ENCODE measurements at places on chromosomes 3 and 15.

DNA sequence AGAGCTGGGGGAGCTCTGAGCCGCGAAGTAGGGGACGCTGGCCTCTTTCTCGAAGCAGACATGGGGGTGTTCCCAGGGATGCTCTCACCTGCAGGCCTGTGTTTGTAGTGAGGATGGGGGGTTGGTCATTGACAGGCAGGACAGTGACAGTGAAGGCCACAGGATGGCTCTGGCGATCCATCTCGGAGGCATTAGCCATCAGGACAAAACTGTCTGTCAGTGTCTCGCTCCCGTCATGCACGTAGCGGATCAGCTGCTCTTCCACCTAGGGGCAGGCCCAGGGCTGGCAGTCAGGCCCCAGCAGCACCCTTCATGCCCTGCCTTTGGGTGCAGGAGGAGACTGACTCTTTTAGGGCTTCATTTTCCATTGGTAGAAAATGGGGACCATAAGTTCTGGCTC lies 28.0 kb downstream of the CSPG4 start:
- DNase-seq, result no peak

DNA sequence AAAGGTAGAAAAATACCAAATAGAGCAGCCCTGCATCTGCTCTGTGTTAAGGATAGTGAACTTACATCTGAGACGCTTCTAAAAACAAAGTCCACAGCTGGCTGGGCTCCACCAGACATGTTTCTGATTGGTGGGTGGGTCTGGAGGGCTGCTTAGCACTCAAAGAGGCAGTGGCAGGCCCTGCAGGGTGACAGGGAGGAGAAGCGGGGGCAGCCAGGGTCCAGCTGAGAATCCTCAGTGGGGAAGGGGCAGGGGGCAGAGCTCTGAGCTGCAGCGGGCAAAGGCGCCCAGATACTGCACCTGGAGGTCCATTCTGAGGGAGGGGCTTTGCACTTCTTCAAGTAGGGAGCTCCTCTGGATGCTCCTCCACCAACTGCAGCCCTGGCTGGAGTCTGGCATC lies 28.1 kb downstream of the PRR23E start:
- no peak for DNase-seq

DNA sequence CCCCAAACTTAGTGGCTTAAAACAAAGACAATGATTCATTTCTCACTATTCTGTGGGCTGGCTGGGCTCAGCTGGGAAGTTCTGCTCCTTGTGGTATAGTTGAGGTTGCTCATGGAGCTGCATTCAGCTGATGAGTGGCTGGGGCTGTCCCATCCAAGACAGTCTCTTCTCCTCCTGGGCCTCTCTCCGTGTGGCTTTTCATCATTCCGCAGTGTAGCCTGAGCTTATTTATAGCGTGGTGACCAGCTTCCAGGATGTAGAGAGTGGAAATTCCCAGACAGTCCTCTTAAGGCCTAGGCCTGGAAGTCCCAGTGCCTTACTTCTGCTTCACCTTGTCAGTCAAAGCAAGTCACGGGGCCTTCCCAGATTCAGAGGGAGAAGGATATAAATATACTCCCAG lies 136.7 kb upstream of the DAZL start:
- no peak for DNase-seq

GRCh38 chr3:50483374-50483773 lies 20.1 kb downstream of the CACNA2D2 start:
- DNase-seq, result no peak

DNA sequence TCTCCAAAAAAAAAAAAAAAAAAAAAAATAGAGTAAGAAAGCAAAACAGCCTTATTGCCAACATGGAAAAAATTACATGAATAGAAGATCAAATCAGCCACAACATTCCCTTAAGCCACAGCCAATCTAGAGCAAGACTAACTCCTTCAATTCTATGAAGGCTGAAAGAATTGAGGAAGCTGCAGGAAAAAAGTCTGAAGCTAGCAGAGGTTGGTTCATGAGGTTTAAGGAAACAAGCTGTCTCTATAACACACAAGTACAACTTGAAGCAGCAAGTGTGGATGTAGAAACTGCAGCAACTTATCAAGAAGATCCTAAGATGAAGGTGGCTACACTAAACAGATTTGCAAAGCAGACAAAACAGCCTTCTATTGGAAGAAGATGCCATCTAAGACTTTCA lies 9.3 kb downstream of the PARL start:
- DNase-seq, result no peak

DNA sequence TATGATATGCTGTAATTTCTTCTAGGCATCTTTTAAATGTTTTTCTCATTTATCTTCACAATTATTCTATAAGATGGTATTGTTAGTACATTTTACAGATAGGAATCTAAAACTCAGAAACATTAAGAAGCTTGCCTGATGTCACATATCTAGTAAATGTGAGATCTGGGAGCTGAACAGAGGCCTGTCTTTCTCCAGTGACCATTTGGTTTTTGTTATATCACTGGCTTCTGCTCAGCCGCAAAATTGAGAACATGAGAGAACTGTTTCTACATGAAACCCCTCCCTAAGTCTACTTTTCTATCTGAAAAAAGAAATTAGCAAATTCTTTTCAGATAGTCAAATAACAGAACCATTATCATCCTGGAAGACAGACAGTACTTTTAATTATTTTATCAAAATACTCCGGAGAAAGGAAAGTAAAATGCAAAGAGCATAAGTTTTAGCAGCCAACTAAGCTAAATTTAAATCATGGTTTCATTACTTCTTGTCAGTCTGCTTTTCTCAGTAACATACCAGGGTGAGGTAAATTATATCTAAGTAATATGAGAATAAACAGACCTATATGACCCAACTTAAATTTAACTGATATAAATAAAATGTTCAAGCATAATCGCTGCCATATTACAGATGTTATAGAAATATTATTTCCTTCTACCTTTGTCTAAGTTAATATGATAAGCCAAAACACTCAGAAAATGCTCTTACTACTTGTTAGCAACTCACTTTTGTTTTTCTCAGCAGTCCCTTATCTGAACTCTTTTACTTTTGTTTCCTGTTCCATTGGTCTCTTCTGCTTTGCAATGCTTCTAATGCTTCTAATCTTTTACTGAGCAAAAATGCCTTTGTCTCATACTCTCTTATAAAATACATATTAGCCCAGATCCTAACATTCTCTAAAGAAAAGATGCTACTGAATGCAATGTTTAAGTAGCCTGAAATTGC lies 68.0 kb upstream of the MBNL1 start:
- DNase-seq, result no peak

- DNase-seq, result no peak
Observed at GRCh38 chr3:50267280-50267913, 1.6 kb upstream of the SEMA3B start.

DNA sequence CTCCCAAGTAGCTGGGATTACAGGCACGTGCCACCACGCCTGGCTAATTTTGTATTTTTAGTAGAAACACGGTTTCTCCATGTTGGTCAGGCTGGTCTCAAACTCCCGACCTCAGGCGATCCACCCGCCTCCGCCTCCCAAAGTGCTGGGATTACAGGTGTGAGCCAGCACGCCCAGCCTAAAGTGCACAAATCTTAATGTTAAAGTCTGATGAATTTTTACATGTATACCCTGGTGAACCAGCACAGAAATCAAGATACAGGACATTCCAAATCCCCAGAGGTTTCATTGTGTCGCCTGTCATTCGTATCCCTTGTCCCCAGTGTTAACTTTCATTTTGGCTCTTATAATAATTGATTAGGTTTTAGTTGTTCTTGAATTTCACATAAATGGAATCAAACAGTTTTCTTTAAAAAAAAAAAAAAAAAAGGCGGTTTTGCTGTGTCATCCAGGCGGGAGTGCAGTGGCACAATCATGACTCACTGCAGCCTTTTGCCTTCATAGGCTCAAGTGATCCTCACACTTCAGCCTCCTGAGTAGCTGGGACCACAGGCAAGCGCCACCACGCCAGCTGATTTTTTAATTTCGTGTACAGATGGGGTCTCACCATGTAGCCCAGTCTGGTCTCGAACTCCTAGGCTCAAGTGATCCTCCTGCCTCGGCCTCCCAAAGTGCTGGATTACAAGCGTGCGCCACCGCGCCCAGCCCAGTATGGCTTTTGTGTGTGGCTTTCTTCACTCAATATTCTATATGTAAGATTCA lies 1.5 kb upstream of the TM4SF19 start:
- peak; percentile 59 for DNase-seq

- DNase-seq, result peak; percentile 1
Observed at GRCh38 chr15:37253877-37254276, 153.5 kb upstream of the MEIS2 start.

DNA sequence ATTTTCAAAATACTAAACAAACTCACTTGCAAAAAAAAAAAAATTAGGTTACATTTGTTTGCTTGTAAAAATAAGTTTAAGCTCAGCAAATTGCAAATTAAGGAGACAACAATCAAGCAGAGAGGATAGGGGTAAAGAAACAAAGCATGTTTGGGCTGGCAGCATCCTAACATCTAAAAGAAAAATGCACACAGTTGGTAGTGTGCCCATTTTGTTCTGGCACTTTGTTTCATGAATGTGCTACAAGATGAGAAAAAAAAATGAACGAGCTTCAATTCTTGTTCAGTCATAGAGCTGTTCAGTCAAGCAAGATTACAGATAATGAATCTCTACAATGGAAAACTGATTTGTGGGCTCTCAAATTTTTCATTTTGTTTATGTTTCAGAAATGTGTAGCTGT lies 17.7 kb upstream of the ZBBX start:
- DNase-seq, result no peak

GRCh38 chr15:69515926-69516325 lies 63.3 kb downstream of the RPLP1 start:
- DNase-seq, result no peak

DNA sequence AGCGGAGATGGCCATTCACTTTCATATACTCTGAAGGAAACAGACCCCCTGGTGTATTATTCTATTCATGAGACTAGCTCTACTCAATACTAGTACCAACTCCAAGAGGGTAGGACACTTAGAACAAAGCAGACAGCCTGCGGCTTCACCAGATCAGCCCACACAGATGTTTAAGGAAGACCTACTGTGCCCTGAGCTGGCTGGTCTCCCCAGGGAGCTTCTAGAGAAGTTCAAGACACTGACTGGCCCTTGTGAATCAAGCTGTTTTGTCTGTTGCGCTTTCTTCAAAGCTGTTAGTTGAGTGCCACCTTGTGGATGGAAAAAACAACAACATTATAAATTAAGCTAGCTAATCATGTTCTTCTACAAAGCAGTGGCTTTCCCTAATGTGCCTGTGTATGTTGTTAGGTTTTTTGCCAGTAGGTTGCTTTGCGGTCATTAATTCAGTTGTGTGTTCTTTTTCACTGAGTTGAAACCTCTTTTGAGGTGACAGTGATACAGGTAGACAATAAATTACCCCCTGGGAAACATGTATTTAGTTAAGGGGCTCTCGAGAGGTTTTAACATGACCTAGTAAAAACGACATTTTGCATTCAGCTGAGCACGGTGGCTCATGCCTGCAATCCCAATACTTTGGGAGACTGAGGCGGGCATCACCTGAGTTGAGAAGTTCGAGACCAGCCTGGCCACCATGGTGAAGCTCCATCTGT lies 64.2 kb upstream of the MYZAP start:
- DNase-seq, result peak; percentile 91

GRCh38 chr3:170738766-170739165 lies 131.2 kb downstream of the RPL22L1 start:
- DNase-seq, result peak; percentile 45

DNA sequence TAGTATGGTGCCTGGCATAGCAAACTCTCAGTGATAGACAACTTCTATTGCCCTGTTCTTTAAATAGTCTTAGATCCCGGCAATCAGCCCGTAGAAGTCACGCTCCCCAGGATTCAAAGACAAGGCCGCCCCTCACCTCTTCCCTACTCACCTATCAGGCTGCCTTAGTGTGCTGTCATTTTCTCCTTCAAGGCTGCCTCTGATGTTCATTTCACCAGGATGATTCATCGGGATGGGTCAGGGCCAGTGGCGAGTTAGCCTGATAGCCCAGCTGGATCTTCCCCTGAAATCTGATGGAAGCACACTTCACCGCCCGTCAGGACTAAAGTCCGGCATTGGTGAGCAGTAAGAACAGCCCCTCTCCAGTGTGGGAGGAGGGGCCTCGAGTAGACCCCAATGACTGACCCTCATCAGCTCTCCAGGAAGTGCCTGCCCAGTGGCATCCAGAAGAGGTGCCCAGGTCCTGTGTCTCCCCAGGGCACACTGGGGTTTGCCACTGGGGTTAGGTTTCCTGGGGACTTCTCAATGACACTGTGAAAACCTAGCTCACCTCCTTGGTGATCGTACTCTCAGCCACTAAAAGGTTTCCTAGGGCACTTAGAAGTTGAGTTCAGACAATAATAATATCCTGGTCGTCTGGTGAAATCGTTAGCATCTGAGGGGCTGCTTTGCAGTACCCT lies 37.5 kb downstream of the TPM1 start:
- DNase-seq, result peak; percentile 63

GRCh38 chr15:76296849-76297248 lies 14.4 kb downstream of the ETFA start:
- DNase-seq, result no peak

- DNase-seq, result no peak
Observed at GRCh38 chr3:86234506-86235254, 756.3 kb downstream of the VGLL3 start.

- no peak for DNase-seq
Observed at GRCh38 chr15:92159906-92160841, 233.5 kb upstream of the ST8SIA2 start.

DNA sequence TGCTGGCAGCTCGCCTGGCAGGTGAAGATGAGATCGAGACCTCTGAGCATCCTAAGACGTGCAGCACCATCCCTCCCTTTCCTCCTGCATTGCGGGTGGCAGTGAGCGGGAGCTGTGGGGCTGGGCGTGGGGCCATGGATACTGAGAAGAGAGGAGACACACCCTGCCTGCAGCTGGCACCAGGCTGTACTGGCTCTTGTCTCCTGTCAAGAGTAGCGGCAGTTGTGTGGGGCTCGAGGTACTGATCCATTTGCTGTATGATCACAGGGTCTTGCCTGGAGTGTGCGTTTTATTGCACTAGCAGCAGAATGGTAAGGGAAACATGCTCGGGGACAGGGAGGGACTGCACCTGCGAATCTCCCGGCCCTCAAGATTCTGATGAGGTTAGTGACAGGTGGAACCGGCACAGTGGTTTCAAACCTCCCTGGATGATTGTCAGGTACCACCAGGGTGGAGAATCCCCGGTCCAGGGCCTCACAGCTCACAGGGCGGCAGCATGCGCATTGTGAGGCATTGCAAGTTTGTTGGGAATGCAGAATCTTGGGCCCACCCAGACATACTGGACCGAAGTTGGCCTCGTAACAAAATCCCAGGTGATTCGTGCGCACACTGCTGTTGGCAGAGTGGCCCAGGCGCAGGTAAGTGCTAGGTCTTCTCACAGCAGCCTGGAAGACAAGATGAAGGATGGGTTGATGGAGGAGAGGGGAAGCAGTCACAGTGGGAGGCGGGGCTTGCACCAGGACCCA lies 14.1 kb downstream of the SYNM start:
- DNase-seq, result no peak

DNA sequence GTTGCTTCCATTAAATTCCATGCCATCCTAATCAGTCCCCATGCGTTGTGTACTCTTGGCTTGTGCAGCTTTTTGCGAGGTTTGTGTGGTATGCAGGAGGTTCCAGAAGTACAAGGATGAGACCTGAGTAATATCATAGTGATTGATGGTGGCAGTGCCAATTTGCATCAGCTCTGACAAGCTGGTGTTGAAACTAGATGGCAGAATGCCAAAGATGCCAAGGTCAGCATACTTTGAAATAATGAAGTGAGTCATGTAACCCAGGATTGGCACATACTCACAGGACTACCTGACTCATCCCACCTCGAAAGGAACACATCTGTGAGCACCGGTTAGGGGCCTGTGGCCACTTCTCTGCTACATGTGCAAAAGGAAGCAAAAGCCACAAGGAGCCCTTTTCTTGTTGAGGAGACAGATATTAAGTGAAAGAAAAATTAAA lies 14.3 kb downstream of the KAT2B start:
- DNase-seq, result peak; percentile 94

GRCh38 chr15:75694241-75695182 lies 18.1 kb downstream of the CSPG4 start:
- peak; percentile 98 for DNase-seq

Data from foreskin fibroblast (primary cell).